Suppressor macrophage treated with lipopolysaccharide for 4 hours (primary cell): ENCODE measurements at places on chromosomes 3 and 15.

DNA sequence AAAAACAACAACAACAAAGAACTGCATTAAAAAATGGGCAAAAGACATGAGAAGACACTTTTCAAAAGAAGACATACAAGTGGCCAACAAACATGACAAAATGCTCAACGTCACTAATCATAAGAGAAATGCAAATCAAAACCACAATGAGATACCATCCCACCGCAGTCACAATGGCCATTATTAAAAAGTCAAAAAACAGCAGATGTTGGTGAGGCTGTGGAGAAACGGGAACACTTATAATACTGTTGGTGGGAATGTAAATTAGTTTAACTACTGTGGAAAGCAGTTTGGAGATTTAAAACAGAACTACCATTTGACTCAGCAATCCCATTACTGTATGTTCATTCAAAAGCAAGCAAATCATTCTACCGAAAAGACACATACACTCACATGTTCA is 15.1 kb downstream of the EIF1B start:
- no peak for DNase-seq

GRCh38 chr3:31227131-31227562 is 305.6 kb upstream of the STT3B start:
- peak; percentile 62 for DNase-seq

DNA sequence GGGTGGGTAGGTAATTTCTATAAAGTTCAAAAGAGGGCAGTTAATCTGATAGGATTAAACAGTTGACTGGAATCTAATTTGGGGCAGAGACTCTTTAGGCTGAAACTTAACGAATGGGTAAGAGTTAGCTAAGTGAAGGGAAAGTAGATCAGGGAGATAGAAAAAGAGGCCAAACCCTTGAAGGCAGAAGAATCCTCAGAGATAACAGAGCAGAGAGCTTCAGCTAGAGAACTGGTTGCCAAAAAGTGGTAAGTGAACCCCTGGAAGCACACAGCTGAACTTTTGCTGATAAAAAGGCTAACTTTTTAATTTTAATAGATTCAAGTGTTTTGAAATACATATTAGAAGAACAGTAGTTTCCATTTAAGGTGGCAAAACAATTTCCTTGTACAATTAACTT is 99.2 kb downstream of the FHIT start:
- no peak for DNase-seq

DNA sequence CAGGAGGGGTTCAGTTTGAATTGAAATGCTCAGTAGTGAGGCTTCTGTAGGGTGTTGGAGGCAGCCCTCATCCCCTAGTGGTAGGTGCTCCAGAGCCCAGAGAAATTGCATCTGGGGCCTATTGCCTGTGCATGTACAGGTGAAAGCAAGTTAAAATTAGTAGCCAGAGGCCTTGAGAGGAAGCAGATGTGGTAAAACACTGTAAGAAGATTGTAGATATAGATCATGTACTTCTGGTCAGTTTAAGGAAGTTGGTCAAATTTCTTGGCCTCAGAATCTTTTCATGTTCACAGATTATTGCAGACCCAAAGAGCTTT is 34.6 kb downstream of the IGSF10 start:
- no peak for DNase-seq

DNA sequence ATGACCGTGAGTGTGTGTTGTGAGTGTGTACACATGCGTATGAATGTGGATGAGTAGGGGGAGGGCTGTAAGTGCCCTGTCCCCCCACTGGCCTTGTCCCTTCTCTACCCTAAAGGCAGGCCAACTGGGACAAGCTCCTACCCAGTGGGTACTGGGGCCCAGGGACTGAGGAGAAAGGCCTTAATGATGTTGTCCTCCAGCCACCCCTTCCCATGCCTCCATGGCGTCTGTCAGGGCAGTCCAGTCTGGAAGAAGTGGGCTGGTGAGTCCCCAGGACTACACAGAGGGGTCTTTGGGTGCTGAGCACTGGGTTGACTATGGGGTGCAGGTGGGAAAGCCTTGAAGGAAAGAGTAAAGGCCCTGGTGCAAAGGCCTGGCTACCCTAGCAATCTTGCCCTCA is 16.9 kb upstream of the CORO2B start:
- DNase-seq, result no peak

DNA sequence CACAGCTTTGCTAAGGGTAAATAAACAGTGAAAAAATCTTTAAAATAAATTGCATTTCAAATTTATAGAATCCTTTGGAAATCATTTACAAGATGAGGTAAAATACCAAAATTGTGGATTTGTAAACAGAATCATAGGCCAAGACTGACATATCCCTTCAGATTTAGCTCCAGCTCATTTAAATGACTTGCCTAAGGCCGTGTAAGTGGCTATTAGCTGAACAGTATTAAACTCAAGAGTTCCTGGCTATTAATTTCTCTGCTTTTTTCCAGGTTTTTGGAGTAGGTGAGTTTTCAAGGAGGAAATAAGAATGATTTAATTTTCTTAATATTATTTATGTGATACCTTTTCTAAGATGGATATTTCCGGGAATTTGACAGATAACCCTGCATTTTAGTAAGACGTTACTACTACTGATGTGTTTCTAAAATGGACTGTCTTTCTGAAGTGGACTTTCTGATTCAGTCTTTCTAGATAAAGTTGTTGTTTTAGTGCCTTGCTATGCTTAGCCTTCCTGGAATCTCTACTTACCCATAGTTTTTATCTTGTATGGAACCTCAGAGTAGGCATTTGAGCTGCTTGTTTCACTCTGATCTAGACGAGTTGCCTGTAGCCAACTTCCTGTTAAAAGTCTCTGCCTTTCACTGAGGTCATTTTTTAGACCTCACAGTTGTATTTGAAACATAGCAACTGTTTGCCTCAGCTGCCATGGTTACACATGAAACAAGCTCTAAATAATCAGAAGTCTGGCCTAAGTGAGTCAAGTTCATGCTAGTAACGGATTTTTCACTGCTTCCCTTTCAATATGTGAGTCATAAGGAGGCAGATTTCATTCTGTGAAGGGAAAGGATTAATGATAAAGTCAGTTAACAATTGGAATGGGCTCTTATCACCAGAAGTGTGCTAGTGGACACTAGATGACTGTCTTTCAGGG is 127.0 kb downstream of the KLHL25 start:
- peak; percentile 95 for DNase-seq

GRCh38 chr3:33716227-33716626 is 1.8 kb downstream of the CLASP2 start:
- DNase-seq, result no peak
